Astrocyte (in vitro differentiated cells and primary cell): ENCODE measurements at places on chromosomes 7 and 10. TPM values are rescaled to one million over a fixed set of nuclear protein-coding genes. Genes with fewer than 3 reads are reported as not detected.

The CPA5 gene
- not detected in 2 replicates for total RNA-seq

The CTNNA3 gene
- total RNA-seq: 0.73 and 0.75 TPM in 2 replicates

The FOXP2 gene
- total RNA-seq: 3.3 and 3.4 TPM in 2 replicates

- peak; percentile 38 for DNase-seq
Measured at GRCh38 chr10:95509251-95509650, 51.9 kb downstream of the SORBS1 start.
